ENCODE measurements at places on chromosomes 2 and 18.

- DNase-seq: no peak
Measured at GRCh38 chr2:240512666-240513535, 44.9 kb downstream of the ANKMY1 start.

DNA sequence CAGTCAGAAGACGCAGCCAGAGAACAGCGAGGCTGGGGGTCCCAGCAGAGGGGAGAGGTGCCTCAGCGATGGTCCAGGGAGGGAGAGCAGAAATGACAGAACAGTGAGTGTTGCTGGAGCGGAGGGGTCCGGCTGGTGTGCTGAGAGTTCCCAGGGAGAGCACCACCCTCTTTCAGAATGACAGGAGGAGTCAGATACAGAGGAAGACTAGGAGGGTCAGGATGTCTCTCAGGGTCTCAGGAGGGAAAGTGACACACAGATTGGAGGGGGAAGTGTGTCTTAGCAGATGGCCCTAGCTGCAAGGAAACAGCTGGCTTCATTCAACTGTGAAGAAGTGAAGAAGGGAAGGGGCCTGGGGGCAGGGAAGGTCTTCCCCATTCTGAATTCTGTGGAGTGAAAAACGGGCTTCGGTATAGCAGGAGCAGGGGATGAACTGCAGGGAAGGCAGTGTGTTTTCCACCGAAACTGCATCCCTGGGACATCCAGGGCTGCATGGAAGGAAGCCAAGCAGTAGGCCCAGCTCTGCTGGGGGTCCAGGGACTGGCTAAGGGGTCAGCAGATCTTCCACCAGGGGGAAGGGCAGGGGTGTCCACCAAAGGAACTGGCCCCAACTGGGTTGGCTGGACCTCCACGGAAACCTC is 90.0 kb upstream of the OTOS start:
- DNase-seq: no peak

DNA sequence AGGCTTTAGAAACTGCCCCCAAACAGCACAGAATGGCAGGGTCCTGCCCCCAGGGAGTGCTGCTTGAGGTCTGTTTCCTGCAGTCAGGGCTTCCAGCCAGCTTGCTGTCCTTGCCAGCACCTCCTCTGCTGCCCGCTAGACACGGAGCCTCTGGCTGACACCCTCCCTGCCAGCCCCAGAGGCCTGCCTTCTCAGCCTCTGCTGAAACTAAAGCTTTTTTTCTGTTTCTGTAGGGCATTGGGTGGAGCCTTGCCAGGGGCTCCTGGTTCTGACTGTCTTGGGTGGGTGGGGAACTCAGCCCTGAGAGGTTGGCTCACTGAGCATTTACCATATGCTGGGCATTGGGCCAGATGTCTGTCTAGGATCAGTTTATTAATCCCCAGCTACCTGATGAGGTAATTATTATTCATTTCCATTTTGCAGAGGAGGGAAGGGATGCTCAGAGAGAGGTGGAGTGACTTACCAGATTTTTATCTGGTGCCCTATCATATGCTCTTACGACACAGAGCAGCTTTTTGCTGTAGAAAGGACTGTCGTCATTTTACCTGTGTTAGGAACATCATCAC is 35.4 kb downstream of the INPP4A start:
- peak; percentile 94 for DNase-seq

- no peak for DNase-seq
Measured at GRCh38 chr2:169001116-169001815, 29.9 kb downstream of the ABCB11 start.

GRCh38 chr2:67581751-67582150 is 184.6 kb downstream of the ETAA1 start:
- no peak for DNase-seq

- DNase-seq: no peak
Measured at GRCh38 chr2:20620271-20620681, 30.6 kb downstream of the HS1BP3 start.

- no peak for DNase-seq
Measured at GRCh38 chr2:10410001-10410822, 37.9 kb downstream of the ODC1 start.

GRCh38 chr2:241724259-241724974 is 10.0 kb upstream of the D2HGDH start:
- peak; percentile 24 for DNase-seq
